ENCODE measurements at places on chromosomes 11 and 22.

GRCh38 chr11:65492637-65493366, 6.0 kb upstream of the MALAT1 start:
- DNase-seq, result peak; percentile 83

DNA sequence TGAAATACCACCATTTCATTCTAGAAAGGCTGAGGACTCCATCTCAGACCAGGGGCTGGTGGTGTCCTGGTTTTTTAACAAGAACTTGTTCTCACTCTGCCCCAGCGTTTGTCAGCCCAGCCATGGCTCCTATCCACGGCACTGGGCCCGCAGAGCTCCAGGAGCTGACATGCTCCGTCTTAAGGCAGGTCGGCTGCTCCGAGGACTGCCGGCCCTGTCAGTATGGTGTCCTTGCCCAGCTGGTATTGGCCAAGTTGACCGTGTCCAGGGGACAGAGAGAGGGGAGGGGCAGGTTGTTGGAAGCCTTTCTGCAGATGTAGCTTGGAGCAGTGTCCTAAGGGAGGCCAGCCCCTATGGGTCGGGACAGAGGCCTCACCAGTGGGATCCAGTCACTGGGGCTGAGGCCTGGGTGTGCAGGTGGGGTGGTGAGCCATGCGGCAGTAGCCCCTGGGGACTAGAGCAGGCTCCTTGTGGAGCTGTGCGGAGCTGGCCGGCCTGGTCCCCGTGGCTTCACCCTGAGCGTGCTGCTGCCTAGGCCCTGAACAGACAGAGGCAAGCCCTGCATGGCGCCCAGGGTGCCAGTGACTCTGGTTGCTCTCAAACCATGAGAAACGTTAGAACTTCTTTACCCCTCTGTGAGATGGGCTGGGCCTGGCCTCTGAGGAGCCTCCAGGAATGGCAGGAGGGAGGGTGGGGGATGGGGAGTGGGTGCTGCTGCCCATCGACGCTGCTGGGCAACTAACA, 39.9 kb upstream of the KCNQ1OT1 start:
- no peak for DNase-seq

DNA sequence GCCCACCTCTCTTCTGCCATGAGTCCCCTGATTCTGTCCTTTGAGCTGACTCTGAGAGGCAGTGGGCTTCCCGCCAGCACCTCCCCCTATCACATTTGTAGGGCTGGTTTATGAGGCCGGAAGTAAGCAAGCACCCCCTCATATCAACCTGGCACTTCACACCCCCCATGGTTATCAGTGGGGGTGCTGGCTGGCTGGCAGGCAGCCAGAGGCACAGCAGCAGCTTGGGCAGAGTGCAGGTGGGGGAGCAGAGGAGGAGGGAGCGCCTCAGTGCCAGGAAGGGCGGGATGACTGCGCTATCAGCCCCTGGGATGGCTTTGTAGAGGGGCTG, 22.9 kb upstream of the CHRM4 start:
- DNase-seq, result no peak

DNA sequence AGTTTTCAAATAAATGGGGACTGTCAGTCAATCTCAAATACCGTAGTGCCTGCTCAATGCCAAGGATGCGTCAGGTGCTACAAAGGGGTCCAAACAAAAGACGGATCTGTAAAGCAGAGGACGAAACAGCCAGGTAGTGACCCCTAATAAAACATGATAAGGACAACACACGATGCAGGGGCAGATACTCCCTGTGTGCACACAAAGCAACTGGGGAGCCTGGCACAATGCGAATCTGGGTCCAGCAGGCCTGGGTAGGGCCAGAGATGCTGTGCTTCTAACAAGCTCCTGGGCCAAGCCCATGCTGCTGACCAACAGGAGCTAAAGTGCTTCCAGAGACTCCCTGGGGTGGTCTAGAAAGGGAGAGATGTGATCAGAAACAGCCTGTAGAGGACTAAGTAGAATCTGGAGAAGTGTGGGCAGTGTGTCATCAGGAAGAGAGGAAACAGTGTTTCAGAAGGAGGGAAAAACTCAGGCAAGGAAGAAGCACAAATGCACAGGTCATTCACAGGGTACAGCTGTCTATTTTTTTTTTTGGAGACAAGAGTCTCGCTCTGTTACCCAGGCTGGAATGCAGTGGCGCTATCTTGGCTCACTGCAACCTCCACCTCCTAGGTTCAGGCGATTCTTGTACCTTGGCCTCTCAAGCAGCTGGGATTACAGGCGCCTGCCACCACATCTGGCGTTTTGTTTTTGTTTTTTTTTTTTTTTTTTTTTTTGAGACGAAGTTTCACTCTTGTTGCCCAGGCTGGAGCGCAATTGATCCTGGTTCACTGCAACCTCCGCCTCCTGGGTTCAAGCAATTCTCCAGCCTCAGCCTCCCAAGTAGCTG, 74.5 kb downstream of the MICAL3 start:
- no peak for DNase-seq

- DNase-seq, result no peak
Observed at GRCh38 chr11:69080257-69080995, 31.7 kb downstream of the TPCN2 start.

DNA sequence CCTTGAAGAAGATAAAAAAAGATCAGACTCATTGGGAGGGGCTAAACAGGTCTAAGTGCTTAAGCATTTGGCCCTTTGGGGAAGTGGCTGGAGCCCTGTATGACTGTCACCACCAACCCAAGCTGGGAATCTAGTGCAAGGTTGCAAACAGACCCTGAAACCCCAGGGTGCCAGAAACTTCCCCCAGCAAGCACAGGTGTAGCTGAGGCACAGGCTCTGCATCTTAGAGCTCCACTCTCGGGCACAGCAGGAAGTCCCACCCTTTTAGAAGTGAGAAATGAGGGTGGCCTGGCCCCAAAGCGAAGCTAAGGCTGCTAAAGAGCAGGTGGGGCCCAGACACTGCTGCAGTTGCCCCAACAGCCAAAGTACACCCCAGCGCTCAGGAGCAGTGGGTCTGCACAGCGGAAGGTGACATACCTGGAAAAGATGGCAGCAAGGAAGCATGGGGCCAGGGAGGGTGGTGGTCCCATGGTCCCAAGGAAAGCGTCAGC, 5.8 kb upstream of the KDM2A start:
- DNase-seq, result no peak

GRCh38 chr11:35826949-35827348, 116.9 kb upstream of the LDLRAD3 start:
- DNase-seq, result no peak

DNA sequence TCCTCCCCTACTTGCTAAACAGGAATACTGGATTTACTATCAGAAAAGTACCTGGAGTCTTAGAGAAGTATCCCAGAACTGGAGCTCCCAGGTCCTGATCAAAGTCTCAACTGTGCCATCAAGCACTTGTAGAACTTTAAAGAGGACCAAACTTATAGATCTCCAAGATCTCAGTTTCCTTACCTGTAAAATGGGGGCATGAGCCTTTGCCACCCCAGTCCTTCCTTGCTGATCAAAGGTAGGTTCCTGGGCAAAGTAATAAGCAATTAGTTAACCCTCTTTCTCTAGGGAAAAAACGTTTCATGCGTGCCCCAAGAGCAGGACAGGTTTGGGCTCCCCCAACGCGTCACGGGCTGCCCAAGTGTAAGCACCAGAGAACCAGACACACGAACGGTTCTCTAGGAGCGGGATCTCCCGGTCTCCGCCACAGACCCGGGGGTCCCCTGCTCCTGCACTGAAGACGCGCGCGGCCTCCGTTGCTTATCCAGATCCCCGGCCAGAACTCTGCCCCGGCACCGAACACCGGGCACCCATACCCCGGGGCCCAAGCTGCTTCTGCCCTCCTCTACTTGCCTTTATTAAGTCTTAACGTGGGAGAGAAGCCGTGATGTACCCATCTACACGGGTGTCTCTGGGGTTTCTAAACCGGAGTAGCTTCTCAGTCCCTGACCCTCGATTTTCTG, 505 bp downstream of the ZNF214 start:
- no peak for DNase-seq

GRCh38 chr11:57180081-57180561, 1.6 kb upstream of the LRRC55 start:
- no peak for DNase-seq

DNA sequence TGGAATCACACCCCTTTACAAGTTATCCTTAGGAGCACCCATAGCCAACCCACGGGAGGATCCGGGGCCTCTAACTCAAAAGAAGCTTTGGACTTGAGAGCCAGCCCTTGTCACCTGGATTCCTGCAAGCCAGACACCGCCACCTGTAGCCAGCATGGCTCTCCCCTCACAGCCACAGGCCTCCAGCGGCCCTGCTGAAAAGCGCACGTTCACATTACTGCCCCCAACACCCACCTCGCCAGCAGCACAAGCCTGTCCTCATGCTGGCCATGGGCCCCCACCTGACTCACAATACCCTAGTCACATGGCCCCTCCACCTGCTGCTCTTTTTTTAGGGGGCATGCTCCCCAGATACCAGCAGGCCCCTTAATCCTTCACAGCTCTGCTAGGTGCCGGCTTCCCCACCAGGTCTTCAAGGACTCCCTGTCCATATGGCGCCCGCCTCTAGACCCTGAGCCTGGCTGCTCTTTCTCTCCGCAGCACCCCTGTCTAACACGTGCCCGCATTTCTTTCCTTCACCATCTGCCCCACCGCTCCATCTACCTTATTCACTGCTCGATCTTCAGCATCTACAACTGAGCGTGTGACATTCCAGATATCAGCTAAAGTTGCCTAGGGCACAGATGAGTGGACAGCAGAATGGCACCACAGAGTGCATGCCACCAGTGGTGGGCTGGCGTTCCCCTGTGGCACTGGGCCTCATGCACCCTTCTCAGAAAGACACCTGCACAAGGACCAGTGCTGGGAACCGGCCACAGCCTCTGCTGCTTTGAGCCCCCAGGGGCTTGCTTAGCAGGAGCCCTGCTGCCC, 6.6 kb downstream of the CARS1 start:
- DNase-seq, result no peak

DNA sequence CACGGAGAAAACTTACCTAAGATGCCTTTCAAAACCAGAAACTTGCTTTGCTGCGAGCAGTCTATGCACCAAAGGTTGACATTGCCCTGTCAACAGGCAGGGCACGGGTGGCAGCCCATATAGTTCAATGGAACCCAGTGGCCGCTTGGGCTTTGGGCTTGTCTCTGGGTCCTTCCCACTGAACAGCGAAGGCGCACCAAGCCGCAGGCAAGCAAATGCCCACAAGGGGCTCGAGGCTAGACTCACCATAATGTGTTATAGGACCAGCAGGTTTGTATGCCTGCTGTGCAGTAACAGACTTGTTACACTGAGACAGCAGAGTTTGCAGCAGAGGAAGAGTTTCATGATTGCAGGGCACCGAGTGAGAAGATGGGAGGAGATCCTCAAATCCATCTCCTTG, 20.3 kb downstream of the CLDN5 start:
- DNase-seq, result no peak

DNA sequence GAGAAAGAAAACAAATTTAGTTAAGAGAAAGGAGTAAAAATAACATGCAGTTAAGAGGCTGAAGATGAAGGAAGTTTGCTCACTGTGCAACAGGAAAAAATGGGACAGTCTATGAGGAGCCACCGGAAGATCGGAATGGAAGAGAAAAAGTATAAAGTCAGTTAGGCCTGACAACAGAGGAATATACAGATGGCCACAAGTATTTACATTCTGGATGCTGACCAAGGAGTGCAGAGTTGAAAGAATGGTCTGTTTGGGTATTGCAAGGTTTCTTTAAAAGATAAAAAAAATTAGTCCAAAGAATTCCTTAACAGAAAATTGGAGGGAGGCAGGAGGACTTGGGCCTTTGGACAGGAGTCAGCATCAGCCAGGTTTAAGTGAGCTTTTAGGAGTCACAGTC, 37.5 kb downstream of the RBFOX2 start:
- DNase-seq, result no peak

DNA sequence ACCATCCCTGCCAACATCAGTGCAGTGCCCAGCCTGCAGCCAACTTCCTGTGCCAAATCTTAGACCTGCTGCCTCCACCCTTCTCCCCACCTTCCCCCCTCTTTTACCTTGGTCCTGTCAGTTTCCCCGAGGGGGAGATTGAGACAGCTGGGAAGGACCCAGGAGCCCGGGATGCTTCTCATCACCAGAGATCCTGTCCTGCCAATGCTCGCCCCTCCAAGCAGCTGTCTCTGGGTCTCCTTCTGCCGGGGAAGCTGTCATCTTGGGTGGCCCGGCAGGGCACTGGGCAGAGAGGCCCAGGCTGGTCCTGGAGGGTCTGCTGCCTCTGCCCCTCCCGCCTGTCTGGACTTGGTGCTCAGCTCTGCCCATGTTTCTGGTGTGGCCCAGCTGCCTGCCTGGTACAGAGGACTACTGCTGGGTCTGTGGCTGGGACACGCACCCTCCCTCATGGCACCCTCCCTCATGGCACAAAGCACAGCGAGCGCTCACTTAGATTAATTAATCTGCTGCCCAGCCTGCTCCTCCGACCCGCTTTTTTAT, 60.4 kb upstream of the THY1 start:
- no peak for DNase-seq

DNA sequence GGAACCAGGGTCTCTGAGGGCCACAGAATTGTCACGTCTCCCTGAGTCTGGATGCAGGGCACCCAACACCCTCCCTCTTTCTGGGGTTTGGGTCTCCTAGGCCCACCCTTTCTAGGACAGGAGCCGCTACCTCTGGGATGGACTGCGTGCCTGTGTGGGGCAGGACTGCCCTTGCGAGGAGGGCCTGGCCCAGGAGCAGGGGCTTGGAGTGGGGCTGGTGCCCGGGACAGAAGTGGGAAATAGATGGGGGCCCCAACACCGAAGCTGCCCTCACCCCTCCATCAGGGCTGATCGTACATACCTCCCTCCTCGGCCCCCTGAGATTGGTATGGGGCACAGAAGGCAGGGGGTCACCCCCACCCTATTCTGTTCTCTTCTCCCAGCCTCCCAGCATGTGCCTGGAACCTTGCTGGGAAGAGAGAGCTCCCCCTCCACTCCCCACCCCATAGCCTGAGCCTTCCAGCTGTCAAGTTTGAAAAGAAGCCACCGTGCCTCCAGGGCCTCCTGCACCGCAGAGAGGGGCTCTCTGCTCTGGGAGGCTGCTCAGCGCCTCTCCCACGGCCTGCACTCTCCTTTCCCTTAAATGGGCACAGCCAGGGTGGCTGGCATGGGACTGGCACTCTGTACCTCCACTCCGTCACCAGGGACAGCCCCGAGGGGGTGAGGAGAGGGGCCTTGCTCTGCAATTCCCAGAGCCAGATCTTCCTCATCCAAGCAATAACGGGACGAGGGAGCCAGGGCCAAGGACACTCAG, 1.8 kb downstream of the LRRC10B start:
- no peak for DNase-seq

DNA sequence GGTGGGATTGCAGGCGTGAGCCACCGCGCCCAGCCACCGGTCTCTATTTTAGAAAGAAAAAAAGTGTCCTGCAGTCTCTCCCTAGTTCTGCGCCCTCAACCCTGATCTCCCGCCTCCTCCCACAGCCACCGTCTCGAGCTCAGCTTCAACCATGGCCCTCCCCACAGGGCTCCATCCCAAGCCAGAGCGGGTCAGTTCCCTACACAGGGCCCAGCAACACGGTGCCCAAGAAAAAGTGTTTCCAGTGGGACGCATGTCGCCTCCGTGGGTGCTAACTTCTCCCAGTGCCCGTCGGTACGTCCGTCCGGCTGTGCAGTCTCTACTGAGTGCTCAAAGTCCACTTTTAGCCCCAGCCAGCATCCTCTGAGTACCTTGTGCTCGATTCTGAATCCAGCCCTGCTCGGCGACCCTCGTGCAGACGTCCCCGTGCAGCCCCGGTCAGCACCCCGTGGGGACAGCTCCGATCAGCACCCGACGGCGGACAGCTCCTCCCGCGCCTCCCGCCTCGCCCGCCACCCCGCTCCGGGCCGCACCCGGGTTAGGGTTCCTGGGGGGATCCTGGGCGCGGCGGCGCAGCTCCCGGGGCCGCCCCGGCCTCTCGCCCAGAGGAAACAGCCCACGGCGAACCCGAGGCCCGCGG, 657 bp upstream of the MAPK8IP2 start:
- no peak for DNase-seq

GRCh38 chr11:98589967-98590366, 430.8 kb upstream of the CNTN5 start:
- DNase-seq, result no peak

Data from NCI-H446 (cell line).